Stimulated activated naive CD8-positive, alpha-beta T cell treated with anti-CD3 and anti-CD28 coated beads, Interleukin-15, amount 100 ng/mL, for 72 hours (primary cell): ENCODE measurements at places on chromosomes 2 and 18.

GRCh38 chr18:58525517-58525916 lies 103.4 kb downstream of the ALPK2 start:
- DNase-seq: peak; percentile 49

GRCh38 chr2:254241-254640 lies 9.6 kb downstream of the SH3YL1 start:
- no peak for DNase-seq

DNA sequence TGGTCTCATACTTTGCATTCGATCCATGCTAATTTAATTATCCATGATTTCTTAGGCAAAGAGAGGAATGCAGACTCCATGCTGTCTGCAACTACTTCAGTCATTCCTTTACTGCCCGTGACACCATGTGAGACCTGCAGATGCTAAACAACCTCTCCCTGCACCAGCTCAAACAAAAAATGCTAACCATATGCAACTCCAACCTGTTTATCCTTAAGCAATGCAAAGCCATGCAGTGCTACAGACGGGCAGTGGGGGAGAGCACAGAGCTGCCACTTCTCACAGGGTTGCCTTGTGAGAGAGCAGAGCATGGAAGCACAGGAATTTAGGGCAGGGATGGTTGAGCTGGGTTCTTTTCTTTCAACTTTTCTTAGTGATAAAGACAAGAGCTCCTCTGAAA lies 74.9 kb upstream of the KLHL14 start:
- DNase-seq: no peak

GRCh38 chr2:240244543-240244942 lies 104.1 kb upstream of the OTOS start:
- no peak for DNase-seq

DNA sequence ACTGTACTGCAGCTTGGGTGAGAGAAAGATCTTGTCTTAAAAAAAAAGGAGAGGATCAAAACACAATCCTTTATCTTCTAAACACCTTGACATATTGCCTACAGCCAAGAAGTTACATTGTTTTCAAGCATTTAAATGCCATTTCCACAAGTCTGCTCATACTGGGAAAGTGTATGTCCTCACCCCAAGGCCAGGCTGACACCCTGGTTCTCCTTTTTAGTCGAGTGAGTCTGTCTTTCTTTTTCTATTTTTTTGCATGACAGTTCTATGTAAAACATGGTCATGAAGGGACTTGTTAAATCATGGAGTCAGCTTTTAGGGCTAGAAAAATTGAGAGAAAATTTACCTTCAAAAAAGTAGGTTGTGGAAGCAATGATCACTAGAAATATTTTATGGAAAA lies 233.3 kb downstream of the FAM210A start:
- DNase-seq: no peak

- DNase-seq: no peak
Observed at GRCh38 chr18:60746919-60747318, 374.3 kb upstream of the MC4R start.

DNA sequence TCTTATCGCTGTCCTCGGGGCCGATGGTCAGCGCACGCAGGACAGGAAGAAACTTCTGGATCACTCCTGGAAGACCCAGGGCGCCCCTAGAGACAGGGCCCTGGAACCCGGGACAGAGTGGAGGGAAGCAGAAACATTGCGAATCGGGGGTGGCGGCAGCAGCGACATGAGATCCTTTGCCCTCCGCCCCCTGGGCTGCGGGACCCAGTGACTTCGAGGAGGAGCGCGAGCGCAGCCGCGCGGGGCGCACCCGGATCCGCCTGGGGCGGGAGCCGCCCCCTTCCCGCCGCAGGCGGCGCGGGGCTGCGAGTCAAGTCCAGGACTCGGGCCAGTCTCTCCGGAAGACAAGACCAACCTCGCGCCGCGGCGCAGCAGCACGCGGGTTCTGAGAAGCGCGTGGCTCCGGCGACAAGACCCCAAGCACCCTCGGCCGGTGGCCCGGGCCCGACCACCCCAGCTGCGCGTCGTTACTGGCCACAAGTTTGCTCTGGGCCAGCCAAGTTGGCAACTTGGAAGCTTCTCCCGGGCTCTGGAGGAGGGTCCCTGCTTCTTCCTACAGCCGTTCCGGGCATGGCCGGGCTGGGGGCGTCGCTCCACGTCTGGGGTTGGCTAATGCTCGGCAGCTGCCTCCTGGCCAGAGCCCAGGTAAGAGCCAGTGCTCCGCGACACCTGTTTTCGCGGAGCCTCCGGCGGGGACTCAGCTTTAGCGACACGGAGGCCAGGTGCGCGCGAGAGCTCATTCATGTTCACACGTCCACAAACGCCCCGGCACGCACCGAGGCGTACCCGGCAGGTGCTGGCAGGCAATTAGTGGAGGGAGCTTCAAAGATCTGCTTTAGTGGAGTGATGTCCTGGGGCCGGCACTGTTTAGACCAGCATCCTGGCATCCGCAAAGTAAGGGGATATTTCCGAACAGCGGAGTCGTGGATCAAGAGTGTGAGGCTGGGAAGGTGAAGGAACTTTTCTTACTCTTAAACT lies at the start of gene PTH2R:
TSS of gene PTH2R (plus strand) at position 319 of the 978 bp plus-strand sequence. CDS start at position 571, 252 bp downstream.
- no peak for DNase-seq

DNA sequence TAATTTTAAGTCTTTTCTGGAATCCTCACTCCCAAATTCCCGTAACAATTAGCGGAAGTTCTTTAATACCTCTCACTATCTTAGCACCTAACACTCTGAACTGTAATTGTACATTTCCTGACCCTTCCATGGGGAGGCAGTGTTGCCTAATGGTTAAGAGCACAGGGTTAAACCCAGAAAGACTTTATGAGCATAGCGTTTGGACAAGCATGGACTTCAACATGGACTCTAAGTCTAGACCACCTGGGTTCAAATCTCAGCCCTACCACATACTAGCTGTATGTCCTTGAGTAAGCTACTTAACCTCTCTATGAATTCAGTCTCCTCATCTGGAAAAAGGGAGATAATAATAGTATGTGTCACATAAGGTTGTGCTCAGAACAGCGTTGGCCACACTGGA lies 13.0 kb downstream of the ANTXR1 start:
- DNase-seq: peak; percentile 48

DNA sequence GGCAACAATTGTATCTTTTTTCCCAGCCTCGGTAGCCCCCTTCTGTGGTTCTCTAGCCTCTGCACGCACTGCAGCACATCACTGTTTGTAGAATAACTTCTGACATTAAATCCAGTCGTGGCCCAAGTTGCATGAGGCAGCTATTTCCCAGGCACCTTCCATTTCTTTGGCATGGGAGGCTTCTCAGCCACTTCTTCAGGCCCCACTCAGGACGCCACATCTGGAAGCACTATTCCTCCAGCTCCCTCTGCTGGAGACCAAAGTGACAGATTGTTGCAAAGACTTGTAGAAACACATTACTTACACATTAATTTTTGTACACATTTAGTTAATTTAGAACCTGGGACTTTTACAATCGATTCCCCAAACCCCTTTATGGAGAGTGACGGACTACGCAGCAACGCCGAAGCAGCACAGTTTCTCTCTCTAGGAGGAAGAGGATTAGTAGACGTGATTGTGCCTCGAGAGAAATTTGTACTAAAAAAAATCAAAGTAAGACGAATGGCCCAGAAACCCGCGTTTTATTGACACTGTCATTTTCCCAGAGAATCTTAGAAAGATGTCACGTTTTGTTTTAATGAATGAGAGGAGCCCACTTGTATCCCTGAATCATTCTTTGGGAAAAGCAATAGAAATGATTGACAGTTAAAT lies 57.8 kb upstream of the RGPD5 start:
- DNase-seq: no peak

DNA sequence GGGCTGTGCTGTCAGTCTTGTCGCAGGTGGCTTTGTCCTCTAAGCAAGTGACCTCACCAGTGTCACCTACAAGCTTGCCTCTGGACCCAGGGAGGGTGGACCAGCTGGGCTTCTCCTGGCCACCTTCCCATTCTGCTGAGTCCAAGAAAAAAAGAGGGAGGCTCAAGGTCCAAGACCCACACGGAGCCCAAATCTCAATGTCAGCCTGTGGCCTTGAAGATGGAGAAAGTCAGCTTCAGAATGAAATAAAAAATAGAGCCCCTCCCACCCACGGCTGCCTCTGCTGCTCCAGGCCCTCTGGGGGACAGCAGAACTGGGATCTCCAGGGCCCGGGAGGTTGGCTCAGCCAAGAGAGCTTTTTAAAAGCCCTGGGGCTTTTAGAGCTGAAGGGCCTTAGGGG lies 145.9 kb downstream of the TNS1 start:
- DNase-seq: no peak

- no peak for DNase-seq
Observed at GRCh38 chr2:185130685-185131084, 532.4 kb downstream of the ZNF804A start.

- no peak for DNase-seq
Observed at GRCh38 chr2:121479882-121480522, 50.7 kb upstream of the RNU4ATAC start.

DNA sequence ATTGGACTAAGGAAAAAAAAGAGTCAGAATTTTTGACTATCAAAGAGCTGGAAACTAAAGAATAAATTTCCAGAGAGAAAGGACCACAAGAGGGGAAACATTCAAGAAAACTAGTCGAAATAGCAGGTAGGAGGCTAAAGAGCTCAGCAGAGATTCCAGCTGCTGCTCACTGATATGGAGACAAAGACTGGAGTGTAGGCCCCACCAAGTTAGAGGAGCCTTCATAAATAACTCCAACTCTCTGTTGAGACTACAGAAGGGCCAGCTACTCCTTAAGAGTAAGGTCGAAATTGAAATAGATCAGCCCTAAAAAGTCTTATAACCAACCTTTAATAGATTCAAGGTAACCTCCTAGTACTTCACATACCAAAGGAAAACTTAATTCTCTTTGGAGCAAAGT lies 31.1 kb downstream of the SS18 start:
- no peak for DNase-seq

- DNase-seq: no peak
Observed at GRCh38 chr18:30160124-30160523, 882.4 kb downstream of the DSC3 start.

DNA sequence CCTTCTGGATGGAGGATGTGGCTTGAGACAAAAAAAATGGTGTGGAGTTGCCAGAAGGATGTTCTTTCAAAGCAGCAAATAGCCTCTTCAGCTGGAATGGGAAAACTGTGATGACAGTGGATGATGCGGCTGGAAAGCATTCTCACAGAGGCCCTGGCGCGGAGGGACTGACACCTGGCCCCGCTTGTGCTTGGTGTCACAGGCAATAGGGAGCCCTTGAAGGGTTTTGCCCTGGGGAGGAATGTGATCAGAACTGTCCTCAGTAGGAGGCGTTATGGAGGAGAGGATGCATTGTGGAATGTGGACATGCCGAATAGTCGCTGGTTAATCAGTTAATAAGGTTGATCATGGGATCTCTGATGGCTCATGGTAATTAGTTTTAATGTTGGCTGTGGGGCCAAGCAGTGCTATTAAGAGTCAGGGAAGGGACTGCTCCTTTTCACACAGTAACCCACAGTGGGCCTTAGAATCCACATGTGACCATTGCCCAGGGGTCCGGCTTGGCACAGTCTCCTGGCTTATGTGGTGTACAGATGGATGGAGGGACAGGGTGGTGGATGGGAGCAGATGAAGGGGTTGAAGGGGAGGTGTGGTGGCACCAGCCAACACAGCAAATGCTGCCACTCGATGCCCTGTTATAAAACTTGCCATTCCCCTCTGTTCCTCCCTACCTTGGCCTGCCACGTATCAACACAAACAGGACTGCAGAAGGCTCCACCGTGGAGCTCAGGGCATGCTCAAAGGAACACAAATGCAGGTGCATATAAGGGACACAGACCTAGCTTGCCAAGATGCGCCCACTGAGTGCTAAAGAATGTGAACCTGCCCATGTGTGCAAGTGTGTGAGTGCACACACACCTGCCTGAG lies 71.7 kb downstream of the CIB4 start:
- DNase-seq: no peak

DNA sequence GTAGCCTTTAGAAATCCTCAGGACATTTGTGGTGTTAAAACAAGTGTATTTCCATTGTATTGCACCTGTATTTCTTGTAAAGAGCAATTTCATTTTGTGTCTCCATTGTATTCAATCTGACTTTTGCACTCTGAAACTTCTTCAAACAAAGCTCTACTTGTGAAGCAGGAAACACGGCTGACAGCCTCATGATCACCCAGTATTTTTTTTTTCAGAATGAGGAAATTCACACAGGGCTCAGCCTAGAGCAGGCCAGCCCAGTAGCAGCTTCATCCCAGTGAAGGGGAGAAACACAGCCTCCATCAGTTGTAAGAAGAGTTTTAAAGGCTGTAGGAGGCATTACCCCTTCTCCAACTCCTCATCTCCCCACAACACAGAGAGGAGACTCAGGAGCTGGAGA lies 175.9 kb upstream of the KLHL29 start:
- DNase-seq: no peak

- DNase-seq: no peak
Observed at GRCh38 chr2:129192841-129193253, 786.6 kb upstream of the RAB6C start.

- no peak for DNase-seq
Observed at GRCh38 chr2:231058761-231059550, 2.3 kb downstream of the PSMD1 start.

GRCh38 chr2:68829749-68830148 lies 41.4 kb downstream of the BMP10 start:
- DNase-seq: no peak

GRCh38 chr18:32048507-32049091 lies 30.0 kb downstream of the RNF125 start:
- DNase-seq: no peak

- DNase-seq: peak; percentile 27
Observed at GRCh38 chr2:171523088-171524017, 1.1 kb downstream of the CYBRD1 start.

- peak; percentile 34 for DNase-seq
Observed at GRCh38 chr2:88638743-88639142, 11.5 kb upstream of the EIF2AK3 start.

DNA sequence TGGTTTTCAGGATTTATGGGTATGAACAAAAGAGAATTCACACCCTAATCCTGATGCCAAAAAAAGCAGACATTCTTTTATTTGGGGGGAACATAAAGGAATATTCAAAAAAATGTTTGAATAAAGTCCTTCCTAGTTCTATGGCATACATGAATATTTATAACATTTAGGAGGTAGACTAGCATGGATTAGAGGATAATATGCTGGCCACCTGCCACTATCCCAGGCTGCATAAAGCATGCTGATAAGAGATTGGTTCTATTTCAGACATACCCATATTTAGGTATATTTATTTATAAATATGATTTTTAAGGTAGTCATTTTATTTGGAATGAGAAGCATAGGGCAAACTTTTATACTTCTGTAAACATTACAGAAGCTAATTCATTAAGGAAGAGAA lies 34.9 kb upstream of the MAP3K20 start:
- no peak for DNase-seq

DNA sequence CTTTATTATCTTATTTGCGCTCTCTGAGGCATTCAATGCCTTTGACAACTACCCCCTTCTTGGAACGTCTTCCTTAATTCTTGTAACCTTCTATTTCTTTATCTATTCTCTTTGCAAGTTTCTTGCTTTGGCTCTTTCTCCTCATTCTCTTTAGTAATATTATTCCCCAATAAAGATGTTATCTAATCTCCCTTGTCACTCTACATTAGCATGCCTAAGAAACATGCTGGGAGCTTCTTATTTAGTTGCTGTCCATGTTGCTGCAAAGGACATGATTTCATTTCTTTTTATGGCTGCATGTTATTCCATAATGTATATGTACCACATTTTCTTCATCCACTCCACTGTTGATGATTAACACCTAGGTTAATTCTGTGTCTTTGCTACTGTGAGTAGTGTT lies 113.7 kb downstream of the RDH14 start:
- DNase-seq: no peak
